ENCODE measurements at places on chromosomes 11 and 22.

- no peak for DNase-seq
Measured at GRCh38 chr11:27640954-27641353, 59.3 kb downstream of the BDNF start.

- DNase-seq: no peak
Measured at GRCh38 chr11:84333221-84333620, 1047.1 kb upstream of the CCDC90B start.

GRCh38 chr11:65310736-65311135 is 3.9 kb upstream of the CDC42EP2 start:
- no peak for DNase-seq

- DNase-seq: no peak
Measured at GRCh38 chr11:125072218-125072960, 9.3 kb downstream of the SLC37A2 start.

- no peak for DNase-seq
Measured at GRCh38 chr11:74978041-74978440, 10.7 kb upstream of the NEU3 start.

- DNase-seq: no peak
Measured at GRCh38 chr11:1920128-1920908, 815 bp downstream of the TNNT3 start.

DNA sequence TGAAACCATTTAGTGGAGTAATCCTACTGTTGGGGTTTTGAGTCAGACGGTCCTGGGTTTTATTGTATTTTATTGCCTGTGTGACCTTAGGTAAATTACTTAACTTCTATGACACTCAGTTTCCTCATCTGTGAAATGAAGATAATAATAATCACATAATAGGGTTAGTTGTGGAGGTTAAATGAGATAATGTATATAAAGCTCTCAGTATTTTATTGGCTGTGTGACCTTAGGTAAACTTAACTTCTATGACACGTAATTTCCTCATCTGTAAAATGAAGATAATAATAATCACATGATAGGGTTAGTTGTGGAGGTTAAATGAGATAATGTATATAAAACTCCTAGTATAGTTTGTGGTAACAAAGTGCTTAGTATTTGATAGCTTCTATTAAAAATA is 13.2 kb downstream of the BARX2 start:
- DNase-seq: no peak

DNA sequence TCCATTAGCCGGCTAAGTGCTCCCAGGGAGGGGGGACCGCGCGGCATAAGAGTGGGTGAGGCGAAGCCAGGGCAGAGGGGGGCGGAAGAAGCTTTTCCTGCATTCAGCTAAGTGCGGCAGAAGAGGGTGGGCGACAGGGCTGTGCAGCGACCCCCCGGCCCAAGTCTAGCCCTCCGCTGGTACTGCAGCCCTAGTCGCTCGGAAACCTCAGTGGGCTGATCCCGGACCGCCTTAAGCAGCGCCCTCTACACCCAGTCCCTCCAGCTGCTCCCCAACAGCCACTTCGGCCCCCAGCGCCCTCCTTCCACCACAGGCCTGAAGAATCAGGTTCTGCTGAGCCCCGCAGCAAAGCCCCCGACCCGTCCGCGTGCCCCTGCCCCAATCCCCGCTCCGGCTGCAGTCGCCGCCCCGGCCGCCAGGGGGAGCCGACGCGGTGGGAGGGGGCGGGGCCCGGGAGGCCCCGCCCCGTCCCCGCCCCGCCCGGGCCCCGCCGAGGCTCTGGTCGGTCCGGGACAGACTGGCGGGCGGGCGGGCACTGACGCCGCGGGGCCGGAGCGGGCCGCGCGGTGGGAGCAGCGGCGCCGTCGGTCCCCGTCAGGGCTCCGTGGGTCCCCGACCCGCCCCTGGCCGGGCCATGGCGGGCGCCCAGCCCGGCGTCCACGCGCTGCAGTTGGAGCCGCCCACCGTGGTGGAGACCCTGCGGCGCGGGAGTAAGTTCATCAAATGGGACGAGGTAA is at the start of gene PLCB3:
PLCB3 (plus strand) TSS at position 515 of the 737 bp plus-strand sequence; CDS start at position 635, 120 bp downstream.
- DNase-seq: peak; percentile 55

- DNase-seq: no peak
Measured at GRCh38 chr11:438101-438844, 3.5 kb downstream of the ANO9 start.

DNA sequence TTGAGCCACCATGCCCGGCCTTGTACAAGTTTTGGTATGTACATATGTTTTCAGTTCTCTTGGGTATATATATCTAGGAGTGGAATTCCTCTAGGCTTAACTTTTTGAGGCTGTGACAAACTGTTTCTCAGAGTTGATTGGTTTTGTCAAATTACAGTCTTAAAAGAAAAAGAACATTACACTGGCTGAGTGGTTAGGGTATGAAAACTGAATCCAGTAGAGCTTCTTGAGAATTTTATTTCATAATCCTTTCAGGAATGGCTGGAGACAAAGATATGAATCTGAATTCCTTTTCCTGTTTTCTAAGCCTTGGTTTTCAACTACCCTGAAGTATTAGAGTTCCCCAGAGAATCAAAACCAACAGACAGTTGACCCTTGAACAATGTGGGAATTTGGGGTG is 6.5 kb downstream of the METTL15 start:
- no peak for DNase-seq

DNA sequence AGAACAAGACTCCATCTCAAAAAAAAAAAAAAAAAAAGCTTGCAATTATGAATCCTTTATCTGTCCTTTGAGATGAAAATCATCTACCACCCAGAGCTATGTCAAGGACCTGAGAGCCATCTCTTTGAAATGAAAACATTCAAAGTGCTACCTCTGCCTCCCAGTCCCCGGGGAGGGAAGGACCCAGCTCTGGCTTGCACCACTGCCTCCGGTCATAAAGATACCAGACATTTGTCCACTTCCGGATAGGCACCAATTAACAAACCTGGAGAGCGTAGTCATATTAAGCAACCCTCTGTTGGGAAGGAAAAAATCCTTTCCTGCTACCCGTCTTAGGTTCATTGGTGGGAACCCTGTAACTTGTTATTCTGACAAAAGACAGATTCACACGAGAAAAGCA is 98.6 kb downstream of the ARHGAP8 start:
- DNase-seq: no peak

GRCh38 chr11:4050138-4050537 is 44.5 kb upstream of the RRM1 start:
- DNase-seq: no peak

DNA sequence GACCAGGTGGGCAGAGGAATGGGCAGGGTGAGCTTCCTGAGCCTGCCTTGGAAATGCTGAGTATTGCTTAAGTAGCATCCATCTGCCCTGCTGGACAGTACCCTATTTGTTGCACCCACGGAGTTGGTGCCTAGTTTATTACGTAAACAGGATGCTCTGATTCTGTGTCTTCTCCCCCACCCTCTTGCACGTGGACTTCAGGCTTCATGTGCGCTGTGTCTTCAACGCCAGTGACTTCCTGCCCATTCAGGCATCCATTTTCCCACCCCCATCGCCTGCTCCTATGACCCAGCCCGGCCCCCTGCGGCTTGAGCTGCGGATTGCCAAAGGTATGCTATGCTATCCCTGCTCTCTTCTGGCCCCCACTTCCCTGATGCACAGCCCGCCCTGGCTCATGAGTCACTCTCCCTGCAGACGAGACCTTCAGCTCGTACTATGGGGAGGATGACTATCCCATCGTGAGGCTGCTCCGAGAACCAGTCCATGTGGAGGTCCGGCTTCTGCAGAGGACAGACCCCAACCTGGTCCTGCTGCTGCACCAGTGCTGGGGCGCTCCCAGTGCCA is 5.7 kb downstream of the ZP1 start:
- DNase-seq: no peak

- no peak for DNase-seq
Measured at GRCh38 chr22:39091126-39092081, 5.6 kb upstream of the APOBEC3H start.

GRCh38 chr22:37225481-37225880 is 13.2 kb upstream of the SSTR3 start:
- DNase-seq: no peak

- DNase-seq: peak; percentile 8
Measured at GRCh38 chr11:119149018-119149785, at the start of gene ABCG4. Gene ABCG4 (plus strand): TSS chr11:119149052. CDS start chr11:119149966, 914 bp downstream.

DNA sequence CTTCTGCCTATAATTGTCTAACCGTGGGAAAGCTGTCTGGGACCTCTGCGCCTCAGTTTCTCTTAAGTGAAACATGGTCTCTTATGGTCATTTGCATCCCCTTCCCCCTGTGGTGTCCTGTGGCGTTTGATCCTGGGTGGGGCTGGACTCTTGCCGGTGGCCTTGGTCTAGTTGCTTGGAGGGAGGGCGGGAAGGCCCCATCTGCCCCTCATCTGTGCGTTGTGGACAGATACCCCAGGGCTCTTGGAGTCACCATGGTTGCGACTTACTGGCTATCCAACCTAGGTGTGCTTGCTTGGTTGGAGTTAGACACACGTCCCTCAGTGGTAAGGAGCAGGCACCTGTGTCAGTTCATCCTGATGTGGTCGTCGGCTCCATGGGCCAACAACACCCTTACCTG is 15.2 kb downstream of the SHANK3 start:
- DNase-seq: no peak

DNA sequence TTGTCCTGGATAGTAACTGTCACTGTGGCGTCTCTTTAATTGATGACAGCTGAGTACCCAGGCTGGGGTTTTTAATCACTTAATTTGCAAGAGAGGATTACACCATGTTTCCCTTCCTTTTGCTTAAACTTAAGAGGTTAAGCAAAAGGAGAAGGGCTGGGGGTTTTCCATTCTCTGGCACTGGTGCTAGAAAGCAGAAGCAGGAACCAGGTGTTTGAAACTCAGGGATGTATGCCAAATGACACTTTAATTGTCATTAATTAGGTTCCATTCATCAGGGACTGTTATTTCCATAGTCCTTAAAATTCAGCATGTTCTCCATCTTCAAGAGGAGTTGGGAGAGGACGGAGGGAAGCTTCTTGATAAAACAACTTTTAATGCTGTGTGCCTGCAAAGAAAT is 746.2 kb downstream of the NELL1 start:
- no peak for DNase-seq

- DNase-seq: no peak
Measured at GRCh38 chr11:126832387-126832786, 168.2 kb downstream of the KIRREL3 start.

DNA sequence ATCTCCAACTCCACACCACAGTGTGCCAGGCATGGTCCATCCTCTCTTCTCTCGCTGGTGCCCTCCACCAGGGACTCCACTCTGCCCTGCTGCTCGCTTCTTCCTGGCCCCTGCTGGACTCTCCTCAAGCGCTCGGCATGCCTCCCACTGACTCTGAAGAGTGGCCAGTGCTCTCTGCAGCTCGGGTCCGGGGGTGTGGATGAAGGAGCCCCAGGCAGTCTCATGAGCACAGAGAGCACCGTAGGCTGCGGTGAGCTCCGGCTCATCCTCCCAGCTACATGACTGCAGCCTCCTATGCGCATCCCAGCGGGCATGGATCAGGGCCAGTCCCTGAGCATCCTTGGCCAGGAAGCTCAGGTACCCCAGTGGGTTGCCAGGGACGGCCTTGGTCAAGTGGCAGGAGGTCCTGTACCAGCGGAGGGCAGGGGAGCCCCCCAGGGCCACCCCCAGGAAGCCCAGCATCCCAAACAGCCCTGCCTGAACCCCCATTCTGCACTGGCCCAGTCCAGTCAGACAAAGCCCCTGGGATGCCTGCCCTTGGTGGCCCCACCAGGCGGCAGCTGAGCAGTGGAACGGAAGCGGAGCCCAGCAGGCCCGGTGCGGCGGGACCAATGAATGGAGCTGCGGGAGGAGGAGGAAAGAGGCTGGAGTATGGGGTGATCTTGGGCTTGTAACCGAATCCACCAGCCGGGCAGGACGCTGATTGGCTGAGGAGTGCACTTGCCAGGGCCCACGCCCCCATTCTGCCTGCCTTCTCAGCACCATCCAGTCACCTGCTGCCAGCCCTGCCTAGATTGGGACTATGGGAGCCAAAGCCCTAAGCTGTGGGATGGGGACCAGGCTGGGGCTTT is at the start of gene PLA2G3:
PLA2G3 (minus strand) TSS at position 643 of the 851 bp plus-strand sequence; CDS start at position 489, 154 bp downstream.
- no peak for DNase-seq

DNA sequence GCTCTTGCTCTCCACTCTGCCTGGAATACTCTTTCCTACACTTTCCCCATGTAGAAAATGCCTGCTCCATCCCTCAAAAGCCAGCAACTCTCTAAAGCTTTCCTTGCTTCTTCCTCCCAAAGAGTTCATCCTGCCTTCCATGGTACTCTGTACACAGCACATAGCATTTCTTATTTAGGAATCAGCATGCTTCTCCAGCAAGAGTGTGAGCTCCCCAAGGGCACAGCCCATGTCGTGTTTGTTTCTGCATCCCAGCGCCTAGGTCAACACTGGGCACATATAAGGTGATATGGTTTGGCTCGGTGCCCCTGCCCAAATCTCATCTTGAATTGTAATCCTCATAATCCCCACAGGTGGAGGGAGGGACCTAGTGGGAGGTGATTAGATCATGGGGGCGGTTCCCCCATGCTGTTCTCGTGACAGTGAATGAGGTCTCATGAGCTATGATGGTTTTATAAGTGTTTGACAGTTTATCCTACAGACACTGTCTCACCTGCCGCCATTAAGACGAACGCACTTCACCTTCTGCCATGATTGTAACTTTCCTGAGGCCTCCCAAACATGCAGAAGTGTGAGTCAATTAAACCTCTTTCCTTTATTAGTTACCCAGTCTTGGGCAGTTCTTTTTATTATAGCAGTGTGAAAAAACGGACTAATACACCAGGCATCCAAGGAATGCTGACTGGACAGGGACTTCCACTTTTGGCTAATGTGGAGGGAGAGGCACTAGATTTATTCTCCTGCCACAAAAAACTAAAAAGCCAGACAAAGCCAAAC is 8.2 kb downstream of the VPS37C start:
- no peak for DNase-seq

- DNase-seq: no peak
Measured at GRCh38 chr11:30496935-30497334, 89.2 kb downstream of the MPPED2 start.

- DNase-seq: no peak
Measured at GRCh38 chr11:109043315-109043714, 378.4 kb downstream of the DDX10 start.

DNA sequence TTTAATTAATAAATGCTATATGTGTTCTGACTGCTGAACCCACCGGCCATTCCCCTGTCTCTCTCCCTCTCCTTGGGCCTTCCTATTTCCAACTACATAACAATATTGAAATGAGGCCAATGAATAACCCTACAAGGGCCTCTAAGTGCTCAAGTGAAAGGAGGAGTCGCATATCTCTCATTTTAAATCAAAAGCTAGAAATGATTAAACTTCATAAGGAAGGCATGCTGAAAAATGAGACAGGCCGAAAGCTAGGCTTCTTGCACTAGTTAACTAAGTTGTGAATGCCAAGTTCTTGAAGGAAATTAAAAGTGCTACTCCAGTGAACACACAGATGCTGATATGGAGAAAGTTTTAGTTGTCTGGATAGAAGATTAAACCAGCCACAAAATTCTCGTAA is 109.2 kb downstream of the TSPAN18 start:
- no peak for DNase-seq

Data from stimulated activated CD8-positive, alpha-beta memory T cell treated with anti-CD3 and anti-CD28 coated beads, Interleukin-12 subunit alpha, Interleukin-12 subunit beta, amount 100 ng/mL, for 4 hours (primary cell).